Fibroblast of the aortic adventitia (primary cell): ENCODE measurements at places on chromosomes 16 and 17. TPM values are rescaled to one million over a fixed set of nuclear protein-coding genes. Genes with fewer than 3 reads are reported as not detected.

KRTAP17-1 gene
- not detected in 2 replicates for total RNA-seq

NAT9 gene
- 20.2 and 26.5 TPM in 2 replicates for total RNA-seq

TRIM72 gene
- total RNA-seq, result not detected in 2 replicates

ESRP2 gene
- 0.18 TPM in 1 of 2 replicates, not detected in the other for total RNA-seq

LRRC75A gene
- total RNA-seq, result 3.6 and 6.1 TPM in 2 replicates

SLC35B1 gene
- 24.5 and 59.7 TPM in 2 replicates for total RNA-seq

BEAN1 gene
- 0.09 TPM in 1 of 2 replicates, not detected in the other for total RNA-seq

KRT32 gene
- total RNA-seq, result 0.09 TPM in 1 of 2 replicates, not detected in the other

CCDC78 gene
- 1.1 and 1.8 TPM in 2 replicates for total RNA-seq

AHSP gene
- not detected in 2 replicates for total RNA-seq

TP53TG3C gene
- not detected in 2 replicates for total RNA-seq

CCL16 gene
- not detected in 2 replicates for total RNA-seq

CDYL2 gene
- total RNA-seq, result 3.4 and 5.2 TPM in 2 replicates

NPIPB12 gene
- 12.1 and 17.8 TPM in 2 replicates for total RNA-seq

PCGF2 gene
- 2.9 and 4.8 TPM in 2 replicates for total RNA-seq

KRTAP4-7 gene
- not detected in 2 replicates for total RNA-seq

SRCIN1 gene
- not detected in 2 replicates for total RNA-seq

CACNA1H gene
- total RNA-seq, result 2.7 TPM in 1 of 2 replicates, not detected in the other

CDH8 gene
- total RNA-seq, result 1.6 TPM in 1 of 2 replicates, not detected in the other

USP7 gene
- 55.3 and 141 TPM in 2 replicates for total RNA-seq

PRKCB gene
- total RNA-seq, result 0.16 TPM in 1 of 2 replicates, not detected in the other

TEKT3 gene
- total RNA-seq, result 0.63 TPM in 1 of 2 replicates, not detected in the other

ADGRG3 gene
- total RNA-seq, result not detected in 2 replicates

PRAC2 gene
- not detected in 2 replicates for total RNA-seq

CACNG1 gene
- not detected in 2 replicates for total RNA-seq

SMYD4 gene
- 7.4 and 10.7 TPM in 2 replicates for total RNA-seq

KRTAP2-2 gene
- not detected in 2 replicates for total RNA-seq

SGF29 gene
- 11.9 and 14.6 TPM in 2 replicates for total RNA-seq

KRT222 gene
- not detected in 2 replicates for total RNA-seq

KRTAP1-5 gene
- total RNA-seq, result 1.4 TPM in 1 of 2 replicates, not detected in the other

MEOX1 gene
- not detected in 2 replicates for total RNA-seq

CLEC18A gene
- 0.27 TPM in 1 of 2 replicates, not detected in the other for total RNA-seq

CTRL gene
- 0.27 and 4.6 TPM in 2 replicates for total RNA-seq

TM4SF5 gene
- total RNA-seq, result not detected in 2 replicates

RASL10B gene
- 1.5 and 3.8 TPM in 2 replicates for total RNA-seq

CFAP52 gene
- total RNA-seq, result 0.18 and 2.7 TPM in 2 replicates

NCOR1 gene
- total RNA-seq, result 117 and 139 TPM in 2 replicates

GRB7 gene
- 1.7 TPM in 1 of 2 replicates, not detected in the other for total RNA-seq

HP gene
- 0.27 TPM in 1 of 2 replicates, not detected in the other for total RNA-seq

PRR15L gene
- total RNA-seq, result not detected in 2 replicates

CDH11 gene
- 397 and 695 TPM in 2 replicates for total RNA-seq

KIF19 gene
- total RNA-seq, result not detected in 2 replicates

SLC47A2 gene
- 0.33 TPM in 1 of 2 replicates, not detected in the other for total RNA-seq

TPSD1 gene
- total RNA-seq, result not detected in 2 replicates

FAM171A2 gene
- 3.1 and 18.5 TPM in 2 replicates for total RNA-seq

CNGB1 gene
- total RNA-seq, result not detected in 2 replicates

TPSB2 gene
- total RNA-seq, result not detected in 2 replicates

TBC1D3C gene
- not detected in 2 replicates for total RNA-seq

MEIOC gene
- total RNA-seq, result 0.18 TPM in 1 of 2 replicates, not detected in the other

DPEP1 gene
- not detected in 2 replicates for total RNA-seq

DNAAF8 gene
- 1.4 TPM in 1 of 2 replicates, not detected in the other for total RNA-seq

TMC5 gene
- under 0.01 TPM in 1 of 2 replicates, not detected in the other for total RNA-seq

SLC26A11 gene
- 8.5 and 12.2 TPM in 2 replicates for total RNA-seq

HBZ gene
- total RNA-seq, result not detected in 2 replicates

WFIKKN2 gene
- under 0.01 and 0.25 TPM in 2 replicates for total RNA-seq

FOXC2 gene
- total RNA-seq, result 5.2 TPM in 1 of 2 replicates, not detected in the other

PNMT gene
- total RNA-seq, result not detected in 2 replicates

UBE2I gene
- 39.8 and 70.3 TPM in 2 replicates for total RNA-seq
